ENCODE measurements at places on chromosomes 6 and 20.

DNA sequence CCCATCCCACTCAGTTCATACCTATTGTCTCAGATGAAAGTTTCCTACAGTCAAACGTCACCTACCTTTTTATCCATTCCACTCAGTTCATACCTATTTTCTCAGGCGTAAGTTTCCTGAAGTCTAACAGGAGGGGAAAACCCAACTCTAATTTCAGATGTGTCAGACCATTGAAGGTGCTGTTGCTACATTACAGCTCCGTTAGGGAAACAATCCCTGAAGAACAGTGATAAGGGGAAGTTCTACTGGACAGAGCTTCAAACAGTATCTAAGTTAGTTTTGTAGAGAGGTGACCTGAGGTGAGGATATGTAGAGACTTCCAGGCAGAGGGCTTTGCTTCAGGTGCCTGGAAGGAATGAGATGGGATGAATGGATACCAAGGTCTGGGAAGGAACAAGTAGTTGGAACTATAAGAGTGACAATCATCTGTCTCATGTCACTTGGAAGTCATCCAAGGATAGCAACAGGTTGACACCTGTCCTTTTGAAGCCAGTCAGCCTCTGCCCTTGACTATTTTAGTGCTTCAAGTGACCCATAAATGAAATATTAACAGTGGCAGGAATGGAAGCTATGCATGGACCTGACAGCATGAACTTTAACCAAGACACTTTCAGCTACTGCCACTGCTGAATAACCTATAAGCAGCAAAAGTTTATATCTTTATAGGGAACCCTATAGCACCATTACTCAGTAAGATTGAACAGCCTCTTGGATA lies 191.6 kb upstream of the MOCS1 start:
- DNase-seq, result no peak

DNA sequence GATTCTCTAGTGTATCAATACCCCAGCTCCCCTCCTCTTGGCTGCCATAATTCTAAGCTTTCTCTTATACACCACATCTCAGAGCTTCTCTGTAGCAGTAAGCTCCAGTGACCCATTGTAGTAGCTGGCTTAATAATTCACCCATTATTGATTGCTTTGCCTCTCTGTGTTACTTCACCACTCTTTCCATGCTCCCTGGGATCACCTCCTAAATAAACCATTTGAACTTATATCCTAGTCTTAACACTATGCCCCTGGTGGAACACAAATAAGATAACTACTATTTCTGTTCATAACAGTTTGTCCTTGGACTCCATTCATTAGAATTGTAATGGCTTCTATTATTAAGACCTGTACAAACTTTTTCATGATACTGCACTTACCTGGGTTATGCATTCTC lies 758.9 kb downstream of the KIF16B start:
- no peak for DNase-seq

GRCh38 chr6:27599859-27600532 lies 127.1 kb upstream of the ZNF184 start:
- no peak for DNase-seq

- DNase-seq, result no peak
Observed at GRCh38 chr6:5054245-5054873, 30.8 kb upstream of the PPP1R3G start.

GRCh38 chr6:33123732-33124524 lies 48.1 kb downstream of the HLA-DPB1 start:
- no peak for DNase-seq

Measured in activated naive CD4-positive, alpha-beta T cell (primary cell).